ENCODE measurements at places on chromosomes 6 and 20.
A peak's percentile ranks its signal among the peaks of the same experiment; 100 is the strongest.

DNA sequence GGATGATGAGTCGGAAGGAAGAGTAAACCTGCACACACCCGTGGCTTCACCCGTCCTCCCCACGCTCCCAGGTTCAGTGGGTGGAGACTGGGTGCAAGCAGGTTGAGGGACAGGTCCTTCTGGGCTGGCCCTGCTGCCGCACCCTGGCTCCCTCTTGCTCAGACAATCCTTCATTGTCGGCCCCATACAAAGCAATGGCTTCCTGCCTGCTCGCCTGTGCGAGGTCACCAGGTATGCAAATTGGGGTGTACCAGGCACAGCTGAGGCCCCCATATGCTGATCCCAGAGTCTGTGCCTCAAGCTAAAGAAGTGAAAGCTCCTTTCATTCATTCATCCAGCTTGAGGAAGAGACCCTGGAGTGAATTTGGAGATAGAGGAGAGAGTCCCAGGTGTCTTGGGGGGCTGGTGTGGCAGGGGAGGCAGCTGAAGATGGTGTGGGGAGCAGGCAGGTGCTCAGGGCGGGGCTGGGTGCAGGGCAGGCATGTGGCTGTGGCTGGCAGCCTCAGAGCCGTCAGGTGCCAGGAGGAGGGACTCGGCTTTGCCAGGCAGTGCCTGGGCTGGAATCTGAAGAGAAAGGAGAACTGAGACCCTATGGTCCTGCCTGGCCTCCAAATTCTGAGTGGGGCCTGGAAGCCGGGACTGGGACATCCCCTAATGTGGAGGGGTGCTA lies 4.7 kb downstream of the SLCO4A1 start:
- ATAC-seq = no peak

DNA sequence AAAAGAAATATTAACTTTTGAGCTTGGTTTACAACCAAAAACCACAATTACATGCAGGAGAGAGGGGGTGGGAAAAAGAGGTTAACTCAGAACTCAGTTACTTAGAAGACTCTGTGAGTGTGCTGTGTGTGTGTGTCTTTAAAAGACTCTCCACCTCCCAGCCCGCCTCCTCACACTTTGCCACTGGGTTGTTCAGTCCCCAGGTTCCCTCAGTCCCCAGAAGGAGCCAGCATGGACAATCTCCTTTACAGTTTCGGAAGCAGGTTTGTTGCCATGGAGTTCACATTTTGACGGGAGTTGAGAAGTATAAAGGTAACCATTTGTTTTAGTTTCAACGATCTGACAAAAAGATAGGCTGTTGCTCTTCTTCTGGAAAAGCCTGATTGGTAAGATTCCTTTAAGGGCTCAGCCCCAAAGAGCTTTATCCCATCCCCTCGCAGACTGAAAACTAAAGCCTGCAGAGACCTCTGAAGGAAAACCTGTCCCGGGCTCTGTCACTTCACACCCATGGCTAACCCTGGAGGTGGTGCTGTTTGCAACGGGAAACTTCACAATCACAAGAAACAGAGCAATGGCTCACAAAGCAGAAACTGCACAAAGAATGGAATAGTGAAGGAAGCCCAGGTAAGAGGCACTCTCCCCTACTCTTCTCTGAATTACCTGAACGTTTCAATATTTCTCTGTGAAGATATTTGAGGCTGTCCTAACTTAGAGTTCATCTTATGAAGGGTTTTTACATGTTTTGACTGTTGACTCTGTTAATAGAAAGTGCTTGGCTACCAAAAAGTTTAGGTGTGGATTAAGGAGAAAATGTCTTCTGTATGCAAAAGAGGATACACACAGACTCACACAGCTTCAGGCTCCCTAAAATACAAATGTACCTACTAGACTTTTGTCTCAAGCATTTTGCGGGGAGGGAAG lies at the start of gene SPTLC3:
Gene SPTLC3, plus strand, starts transcription at position 212 of the 921 bp plus-strand sequence. Its CDS starts 296 bp downstream, at position 508.
- ATAC-seq = peak; percentile 50

GRCh38 chr6:105005451-105005850 lies 48.5 kb downstream of the LIN28B start:
- no peak for ATAC-seq

DNA sequence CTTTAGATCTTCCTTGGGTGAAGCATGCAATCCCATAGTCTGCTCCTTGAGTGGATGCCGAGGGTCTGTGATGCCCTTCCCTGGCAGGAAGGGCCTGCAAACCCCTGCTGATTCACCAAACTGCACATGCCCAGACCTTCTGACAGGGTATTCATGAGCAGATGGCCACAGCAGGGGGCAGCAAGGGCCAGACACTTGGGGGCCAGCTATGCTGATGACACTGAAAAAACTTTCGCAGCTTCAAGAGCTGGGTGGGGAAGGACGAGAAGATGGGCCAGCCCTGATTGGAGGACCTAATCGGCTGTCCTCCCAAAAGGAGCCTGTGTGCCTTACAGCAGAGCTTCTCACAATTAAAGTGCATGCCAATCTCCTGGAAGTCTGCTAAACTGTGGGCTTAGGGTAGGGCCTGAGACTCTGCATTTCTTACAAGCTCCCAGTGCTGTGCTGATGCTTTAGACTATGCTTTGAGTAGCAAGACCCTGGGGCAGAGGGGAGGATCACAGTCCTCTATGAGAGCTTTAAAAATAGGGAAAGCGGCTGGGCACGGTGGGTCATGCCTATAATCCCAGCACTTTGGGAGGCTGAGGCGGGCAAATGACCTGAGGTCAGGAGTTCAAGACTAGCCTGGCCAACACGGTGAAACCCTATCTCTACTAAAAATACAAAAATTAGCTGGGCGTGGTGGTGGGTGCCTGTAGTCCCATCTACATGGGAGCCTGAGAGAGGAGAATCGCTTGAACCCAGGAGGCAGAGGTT lies 15.2 kb upstream of the GDAP1L1 start:
- ATAC-seq = no peak

DNA sequence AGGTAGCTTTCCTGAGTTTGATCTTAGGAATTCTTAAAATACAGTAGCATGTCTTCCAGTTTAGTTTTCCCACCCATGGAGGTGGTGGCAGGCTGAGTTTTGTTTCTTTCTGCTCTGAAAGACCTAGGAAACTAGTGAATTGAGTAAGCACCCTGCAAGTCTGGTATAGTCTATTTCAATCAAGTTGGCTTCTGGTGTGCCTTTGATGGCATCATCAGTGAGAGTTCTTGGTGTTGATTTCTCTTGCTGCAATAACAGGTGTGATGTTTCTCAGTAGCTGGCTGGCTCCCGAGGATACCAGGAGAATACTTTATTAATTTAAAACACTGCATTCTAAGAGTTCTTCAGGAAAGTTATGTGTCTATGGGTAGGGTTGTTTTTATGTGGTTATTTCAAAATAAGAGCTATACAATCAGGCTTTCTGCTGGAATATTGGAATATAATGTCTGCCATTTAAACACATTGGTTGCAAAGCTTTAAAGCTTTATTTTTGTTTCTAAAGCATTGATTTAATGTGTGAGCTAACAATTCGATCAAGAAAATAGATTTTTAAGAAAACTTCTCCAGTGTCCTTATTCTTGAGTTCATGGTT lies 19.0 kb downstream of the VAPB start:
- ATAC-seq = no peak

DNA sequence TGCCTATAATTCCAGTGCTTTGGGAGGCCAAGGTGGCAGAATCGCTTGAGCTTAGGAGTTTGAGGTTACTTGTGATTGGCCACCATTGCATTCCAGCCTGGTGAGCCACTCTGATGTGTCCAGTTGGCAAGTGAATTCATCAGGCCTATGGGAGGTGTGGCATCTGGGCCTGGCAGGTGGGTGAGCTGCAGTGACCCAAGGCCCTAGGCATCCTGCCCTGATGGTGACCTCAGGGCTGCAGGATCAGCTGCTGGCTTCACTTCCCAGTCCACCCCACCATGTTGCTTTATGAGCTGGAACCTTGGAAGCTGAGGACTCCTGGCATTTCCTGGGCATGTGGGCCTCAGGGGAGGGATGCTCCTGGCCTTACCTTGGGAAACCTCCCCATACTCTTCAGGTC lies 20.5 kb downstream of the RSPH9 start:
- no peak for ATAC-seq

GRCh38 chr6:162256361-162256760 lies 471.2 kb downstream of the PRKN start:
- no peak for ATAC-seq

DNA sequence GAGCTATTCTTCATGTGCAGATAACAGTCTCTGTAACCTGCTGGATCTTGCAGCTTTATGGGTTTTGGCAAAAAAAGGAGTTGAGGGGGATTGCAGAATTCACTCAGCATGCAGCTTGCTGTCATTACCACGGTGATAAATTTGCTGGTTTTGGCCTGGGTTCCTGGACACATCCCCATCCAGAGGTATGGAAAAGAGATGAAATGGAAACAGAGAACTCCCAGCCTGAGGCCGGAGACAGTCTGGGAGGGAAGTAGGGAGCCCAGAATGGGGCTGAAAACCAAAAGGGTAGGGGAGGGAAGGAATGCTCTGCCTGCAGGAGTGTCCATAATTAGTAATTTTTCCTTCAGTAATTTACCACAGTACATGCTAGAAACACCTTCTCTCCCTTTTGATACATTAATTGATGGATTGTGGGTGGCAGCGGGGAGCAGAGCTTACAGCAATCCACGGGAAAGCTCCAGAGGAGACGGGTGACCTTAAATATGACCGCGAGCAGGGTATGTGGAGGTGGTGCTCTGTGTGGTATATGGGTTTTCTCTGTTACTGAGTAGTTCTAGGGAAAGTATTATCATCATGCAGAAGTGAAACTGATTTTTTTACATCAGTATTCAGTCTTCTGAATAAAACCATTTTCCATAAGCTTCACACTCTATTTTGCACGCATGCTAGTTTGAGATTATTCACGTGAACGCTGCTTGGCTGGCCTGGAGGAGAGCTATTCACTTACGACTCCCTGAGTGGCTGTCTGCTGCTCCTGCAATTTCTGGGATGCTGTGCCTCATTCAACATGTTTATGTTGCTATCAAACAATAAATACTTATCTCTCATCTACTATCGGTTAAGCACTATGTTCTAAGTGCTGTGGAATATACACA lies 66.3 kb upstream of the KCNK16 start:
- peak; percentile 89 for ATAC-seq

GRCh38 chr6:87558446-87558845 lies 31.3 kb downstream of the RARS2 start:
- no peak for ATAC-seq

DNA sequence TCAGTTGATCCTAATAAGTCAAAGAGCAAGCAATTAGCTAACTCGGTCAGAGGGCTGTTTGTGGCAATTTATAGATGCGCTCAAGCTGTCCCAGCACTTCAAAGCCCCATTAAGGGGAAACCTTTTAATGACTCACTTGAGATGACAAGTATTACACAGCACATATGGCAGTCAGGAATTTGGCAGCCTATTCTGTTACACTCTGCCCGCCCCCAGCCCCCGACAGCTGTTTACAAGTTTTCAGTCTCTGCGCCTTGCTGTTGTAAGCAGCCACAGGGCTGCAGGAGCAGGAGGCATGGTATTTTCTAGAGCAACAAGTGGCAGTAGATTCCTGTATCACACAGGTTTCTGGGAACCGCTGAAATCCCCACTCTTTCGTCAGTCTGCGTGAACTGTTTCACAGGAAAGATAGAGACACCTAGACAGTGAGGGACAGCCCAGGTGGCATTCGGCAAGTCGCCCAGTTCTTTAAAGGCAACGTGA lies 263.0 kb downstream of the FOXC1 start:
- ATAC-seq = no peak

DNA sequence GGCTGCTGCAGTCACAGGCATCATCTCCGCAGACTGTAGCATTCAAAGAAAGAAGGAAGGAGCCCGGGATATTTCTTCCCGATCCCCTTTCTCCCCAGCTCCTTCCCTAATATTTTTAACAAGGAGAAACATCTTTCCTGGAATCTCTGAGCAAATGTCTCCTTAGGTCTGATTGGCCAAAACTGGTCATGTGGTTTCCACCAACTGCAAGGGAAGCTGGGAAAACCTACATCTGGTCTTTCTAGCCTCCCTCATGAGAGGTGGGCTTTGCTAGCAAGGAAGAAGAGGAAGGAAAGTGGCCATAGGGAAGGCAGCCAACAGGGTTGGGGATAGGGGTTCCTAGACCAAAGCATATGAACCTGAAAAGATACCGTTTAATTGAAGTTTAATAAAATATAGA lies 35.1 kb downstream of the PDRG1 start:
- no peak for ATAC-seq

- no peak for ATAC-seq
Measured at GRCh38 chr6:41286544-41287346, at the start of gene TREM1. Gene TREM1, minus strand, starts transcription at chr6:41286682. Its CDS starts 27 bp downstream, at chr6:41286655.

DNA sequence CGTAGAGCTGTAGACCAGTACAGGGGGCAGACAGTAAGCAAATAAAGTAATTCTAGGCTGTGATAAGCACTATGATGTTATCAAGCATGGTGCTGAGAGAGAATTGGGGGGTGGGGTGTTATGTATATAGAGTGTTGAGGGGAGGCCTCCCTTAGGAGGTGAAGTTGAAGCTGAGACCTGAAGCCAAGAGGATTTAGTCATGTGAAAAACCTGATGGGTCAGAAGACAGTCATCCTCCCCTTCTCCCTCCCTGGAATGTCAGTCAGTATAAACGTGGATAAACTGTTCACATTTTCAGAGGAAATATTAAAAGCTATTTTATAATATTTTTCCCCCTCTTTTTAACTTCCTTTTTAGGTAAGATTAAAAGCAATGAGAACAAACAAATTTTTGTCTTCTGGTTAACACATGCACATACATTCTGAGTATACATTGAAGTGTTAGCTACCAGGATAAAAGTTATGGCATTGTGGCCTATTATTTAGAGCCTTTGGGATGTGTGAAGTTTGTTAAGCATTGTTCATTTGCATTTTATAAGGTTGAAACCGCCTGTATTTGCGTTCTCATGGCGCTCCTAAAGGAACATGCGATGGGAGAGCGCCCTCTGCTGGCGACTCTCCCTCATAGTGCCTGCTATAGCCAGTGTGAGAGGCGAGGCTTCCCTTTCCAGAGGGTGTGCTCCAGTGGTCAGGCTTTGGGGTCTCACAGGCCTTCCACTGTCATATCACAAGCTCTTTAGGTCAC lies 35.4 kb upstream of the MAPK13 start:
- peak; percentile 84 for ATAC-seq

GRCh38 chr6:1761477-1761877 lies 151.8 kb downstream of the FOXC1 start:
- ATAC-seq = no peak

DNA sequence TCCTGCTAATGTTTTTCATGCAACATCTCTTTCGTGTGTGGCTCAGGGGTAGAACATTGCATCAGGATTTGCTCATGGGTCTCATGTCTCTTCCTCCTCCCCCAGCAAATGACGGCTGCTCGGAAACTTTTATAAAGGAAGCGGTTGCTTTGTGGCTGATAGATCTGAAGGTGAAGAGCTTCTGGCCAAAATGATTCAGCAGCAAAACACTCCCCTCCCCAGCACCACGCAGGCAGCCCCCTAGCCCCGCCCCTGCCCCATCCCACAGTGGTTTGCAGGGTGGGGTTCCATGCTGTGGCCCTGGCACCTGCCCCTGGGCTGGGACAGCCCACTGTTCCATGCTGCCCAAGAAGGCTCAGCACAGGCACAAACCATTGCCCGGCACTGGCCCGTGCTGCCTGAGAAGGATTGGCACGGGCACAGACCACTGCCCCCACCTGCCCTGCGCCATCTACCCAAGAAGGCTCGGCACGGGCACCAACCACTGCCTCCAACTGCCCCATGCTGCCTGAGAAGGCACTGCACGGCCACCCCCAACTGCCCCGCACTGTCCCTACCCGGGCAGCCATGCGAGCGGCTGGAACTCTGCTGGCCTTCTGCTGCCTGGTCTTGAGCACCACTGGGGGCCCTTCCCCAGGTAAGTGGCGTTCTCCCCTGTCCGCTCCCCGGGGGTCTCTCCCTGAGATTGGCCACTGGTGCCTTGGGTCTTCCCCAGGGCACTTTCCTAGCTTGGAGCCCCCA lies at the start of gene CST7:
Gene CST7, plus strand, starts transcription at position 331 of the 741 bp plus-strand sequence. Its CDS starts 237 bp downstream, at position 568.
- ATAC-seq = peak; percentile 84

GRCh38 chr6:145729887-145730286 lies 5.4 kb downstream of the EPM2A start:
- no peak for ATAC-seq

GRCh38 chr6:25392372-25392771 lies 113.2 kb downstream of the CARMIL1 start:
- ATAC-seq = no peak

All from stimulated activated memory B cell treated with anti-CD40 and anti-IgM and Interleukin-4, amounts not matched to agents 10 μg/mL and 1 μg/mL and 100 μg/mL, for 72 hours (primary cell).